ENCODE measurements at places on chromosomes 13 and 19.
A peak's percentile ranks its signal among the peaks of the same experiment; 100 is the strongest.

DNA sequence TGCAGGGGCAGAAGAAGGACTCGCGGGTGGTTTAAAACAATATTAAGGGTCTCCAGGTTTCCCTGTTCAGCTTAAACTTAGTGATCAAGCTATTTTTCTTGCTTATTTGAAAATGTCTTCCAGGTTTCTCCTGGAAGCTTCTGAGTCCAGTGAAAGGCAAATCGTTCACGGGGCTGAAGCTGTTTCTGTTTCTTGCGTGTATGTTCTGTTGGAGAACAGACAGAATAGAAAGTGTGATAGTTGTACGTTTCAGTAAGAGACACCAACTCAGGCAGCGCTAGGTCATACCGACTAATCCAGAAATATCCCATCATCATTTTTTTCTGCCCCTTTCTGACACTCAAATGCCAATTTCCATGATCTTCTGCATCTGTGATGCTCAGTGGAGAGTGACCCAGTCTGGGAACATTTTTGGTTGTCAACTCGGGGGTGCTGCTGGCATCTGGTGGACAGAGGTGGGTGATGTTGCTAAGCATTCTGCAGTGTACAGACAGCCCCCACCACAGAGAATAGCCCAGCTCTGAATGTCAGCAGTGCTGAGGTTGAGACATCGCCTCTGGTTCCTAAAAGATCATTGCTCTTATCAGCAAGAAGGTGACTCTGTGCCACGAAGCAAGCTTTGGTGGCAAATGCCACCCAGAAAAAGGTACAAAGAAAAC lies 4.3 kb downstream of the KLF2 start:
- peak; percentile 55 for DNase-seq

- DNase-seq, result no peak
Observed at GRCh38 chr19:45047188-45047797, 8.4 kb downstream of the CLASRP start.

DNA sequence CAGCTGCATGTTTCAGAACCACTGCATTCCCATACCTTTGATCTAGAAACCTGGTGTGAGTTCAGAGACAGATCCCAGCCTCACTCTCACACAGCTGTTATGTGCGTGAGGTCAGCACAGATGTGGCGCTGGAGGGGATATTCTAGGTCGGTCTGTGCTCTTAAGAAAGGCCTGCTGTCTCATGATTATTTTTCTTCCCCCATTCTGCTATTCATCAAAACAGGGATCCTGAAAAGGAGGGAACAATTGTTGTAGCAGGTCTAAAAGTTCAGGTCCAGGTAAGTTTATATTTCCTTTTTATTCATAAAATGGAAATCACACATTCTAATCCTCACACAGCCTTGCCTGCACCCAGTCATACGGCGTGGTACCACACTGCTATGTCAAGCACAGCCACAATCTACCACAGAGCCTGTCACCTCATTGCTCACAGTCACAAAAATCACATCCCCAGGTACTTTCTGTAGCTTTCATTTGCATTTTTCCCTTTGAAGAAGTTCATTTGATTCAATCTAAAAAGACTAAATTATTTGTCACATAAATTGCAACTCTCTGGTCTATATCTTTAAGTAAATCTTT lies 867 bp downstream of the ZNF546 start:
- DNase-seq, result no peak

DNA sequence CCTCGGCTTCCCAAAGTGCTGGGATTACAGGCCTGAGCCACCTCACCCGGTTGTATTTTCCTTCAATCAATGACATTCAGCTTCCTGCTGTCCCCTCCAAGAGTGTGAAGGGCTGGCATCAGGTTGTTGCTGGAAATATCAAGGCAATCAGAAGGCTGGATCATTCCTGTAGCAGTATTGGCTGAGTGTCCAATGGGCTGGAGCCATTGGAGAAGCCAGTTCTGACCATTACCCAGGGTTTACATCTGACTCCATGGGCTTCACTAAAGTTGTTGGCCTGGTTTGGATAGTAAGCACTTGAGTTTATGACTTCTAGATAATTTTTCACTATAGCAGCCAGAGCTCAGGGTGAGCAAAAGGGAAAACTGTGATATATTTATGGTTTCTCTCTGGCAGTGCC lies 137.0 kb downstream of the DLEU7 start:
- no peak for DNase-seq

GRCh38 chr19:19256072-19256969 lies 16.8 kb downstream of the TM6SF2 start:
- no peak for DNase-seq

GRCh38 chr13:76610819-76611415 lies 275.3 kb downstream of the KCTD12 start:
- DNase-seq, result no peak

- DNase-seq, result no peak
Observed at GRCh38 chr19:42370626-42371175, 19.4 kb downstream of the CNFN start.

DNA sequence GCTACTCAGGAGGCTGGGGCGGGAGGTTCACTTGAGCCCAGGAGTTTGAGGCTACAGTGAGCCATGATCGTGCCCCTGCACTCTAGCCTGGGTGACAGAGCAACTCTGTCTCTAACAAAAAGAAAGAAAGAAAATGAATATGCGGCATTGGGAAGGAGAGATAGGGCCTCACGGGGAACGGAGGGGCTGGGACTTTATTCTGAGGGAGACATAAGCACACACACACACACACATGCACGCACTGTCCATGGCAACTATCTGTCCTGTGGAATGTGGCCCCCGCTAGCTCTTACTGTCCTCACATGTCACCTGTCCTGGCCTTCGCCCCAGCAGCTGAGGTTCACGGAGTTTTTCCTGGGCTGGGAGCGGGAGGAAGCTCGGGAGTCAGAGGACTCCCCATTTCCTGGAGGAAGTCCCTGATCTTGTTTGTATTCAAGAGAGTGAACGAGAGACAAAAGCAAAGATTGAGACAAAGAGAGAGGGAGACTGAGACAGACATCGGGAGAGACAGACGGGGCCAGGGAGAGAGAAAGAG lies 654 bp downstream of the STAP2 start:
- DNase-seq, result no peak

DNA sequence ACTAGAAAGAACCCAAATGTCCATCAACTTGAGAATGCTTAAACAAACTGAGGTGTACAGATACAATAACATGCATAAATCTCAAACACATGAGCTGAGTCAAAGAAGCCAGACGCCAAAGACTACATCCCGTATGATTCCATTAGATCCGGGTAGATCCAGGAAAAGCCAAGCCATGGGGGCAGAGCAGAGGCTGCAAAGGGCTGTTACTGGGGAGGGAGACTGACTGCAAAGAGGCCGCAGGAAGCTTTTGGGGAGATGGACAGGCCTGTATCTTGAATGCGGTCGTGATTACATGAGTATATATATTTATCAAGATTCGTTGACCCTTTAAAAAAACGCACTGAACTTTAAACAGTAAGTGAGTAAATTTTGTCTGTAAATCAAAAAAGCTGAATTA lies 28.7 kb downstream of the GGACT start:
- DNase-seq, result no peak

DNA sequence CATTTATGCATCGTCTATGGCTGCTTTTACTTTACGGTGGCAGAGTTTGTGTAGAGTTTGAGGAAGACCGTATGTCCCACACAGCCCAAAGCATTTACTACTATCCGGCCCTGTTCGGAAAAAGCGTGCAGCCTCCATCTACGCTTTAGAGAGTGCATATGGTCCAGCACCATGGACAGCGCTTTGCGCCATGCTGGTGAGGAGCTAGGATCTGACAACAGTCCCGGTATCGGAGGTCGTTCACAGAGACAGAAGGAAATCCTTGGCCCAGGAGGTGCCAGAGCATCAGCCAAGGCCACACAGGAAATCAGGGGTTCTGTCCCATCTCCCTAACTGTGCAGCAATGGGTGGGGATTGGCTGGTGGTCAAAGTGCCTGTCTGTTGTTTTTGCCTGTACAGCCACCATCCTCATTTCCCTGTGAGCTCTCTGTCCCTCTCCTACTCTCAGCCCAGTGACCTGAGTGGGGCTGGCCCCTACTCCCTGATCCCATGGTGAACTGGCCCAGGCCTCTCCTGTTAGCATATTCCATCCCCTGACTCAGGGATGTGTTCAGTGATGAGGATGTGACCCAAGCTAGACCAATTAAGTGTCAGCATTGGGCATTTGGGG lies 16.2 kb upstream of the PRODH2 start:
- DNase-seq, result peak; percentile 42

DNA sequence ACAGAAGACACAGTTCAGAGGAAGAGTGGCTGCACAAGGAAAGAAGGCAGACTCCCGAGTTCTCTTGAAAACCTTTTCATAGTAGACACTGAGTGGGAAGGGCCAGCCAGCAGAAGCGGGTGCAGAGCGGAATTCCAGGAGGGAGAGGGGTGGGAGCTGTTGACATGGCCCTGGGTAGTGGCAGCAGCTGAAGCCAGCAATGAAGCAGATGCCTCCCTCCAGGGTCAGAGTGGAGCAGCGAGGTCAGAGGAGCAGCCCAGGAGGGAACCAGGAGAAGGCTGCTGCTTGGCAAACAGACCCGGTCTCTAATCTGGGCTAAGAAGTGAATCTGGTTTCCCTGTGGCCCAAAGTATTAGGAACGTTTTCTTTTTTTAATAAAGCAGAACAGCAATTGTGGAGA lies 73.9 kb upstream of the SPATA13 start:
- DNase-seq, result no peak

DNA sequence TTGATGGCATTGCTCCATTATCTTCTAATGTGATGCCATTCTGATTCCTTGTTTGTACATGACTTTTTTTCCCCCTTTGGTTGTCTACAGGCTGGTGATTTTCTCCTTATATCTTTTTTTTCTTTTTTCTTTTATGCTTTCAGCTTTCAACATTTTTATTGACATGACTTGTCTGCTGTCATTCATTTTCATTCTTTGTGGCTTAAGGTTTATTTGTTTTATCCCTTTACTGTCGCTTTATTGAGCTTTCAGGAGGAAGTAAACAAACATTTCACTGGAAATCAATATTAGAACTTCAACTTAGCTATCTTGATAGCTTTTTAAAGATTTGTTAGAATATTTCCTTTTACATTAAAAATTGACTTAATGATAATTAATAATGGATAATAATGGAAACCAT lies 9.7 kb downstream of the ITM2B start:
- no peak for DNase-seq

- no peak for DNase-seq
Observed at GRCh38 chr13:53197424-53197823, 168.8 kb downstream of the OLFM4 start.

DNA sequence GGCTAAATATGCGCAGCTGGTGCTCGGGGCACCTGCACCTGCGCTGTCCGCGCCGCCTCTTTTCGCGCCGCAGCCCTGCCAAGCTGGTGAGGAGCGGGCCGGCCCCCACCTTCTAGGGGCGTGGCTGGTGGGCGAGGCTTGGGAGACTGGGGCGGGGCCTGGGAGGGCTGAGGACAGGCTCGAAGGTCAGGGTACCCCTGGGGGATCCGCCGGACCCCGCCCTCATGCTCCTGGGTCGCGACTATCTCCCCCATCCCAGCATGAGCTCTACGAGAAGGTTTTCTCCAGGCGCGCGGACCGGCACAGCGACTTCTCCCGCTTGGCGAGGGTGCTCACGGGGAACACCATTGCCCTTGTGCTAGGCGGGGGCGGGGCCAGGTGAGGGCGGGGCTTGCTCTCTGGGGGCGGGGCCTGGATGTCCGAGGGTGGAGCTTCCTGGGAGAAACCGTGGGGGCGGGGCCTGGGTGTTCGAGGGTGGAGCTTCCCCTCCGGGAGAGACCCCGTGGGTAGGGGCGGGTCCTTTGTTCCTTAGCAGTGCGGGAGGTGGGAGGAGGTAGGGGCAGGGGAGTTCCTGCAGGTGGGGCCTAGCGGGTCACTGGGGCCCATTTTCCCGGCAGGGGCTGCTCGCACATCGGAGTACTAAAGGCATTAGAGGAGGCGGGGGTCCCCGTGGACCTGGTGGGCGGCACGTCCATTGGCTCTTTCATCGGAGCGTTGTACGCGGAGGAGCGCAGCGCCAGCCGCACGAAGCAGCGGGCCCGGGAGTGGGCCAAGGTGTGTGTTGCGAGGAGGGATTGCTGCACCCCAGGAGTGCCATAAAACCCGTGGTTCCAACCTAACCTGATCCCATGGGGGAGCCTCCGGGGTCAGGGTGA lies 19.7 kb downstream of the PNPLA6 start:
- no peak for DNase-seq

DNA sequence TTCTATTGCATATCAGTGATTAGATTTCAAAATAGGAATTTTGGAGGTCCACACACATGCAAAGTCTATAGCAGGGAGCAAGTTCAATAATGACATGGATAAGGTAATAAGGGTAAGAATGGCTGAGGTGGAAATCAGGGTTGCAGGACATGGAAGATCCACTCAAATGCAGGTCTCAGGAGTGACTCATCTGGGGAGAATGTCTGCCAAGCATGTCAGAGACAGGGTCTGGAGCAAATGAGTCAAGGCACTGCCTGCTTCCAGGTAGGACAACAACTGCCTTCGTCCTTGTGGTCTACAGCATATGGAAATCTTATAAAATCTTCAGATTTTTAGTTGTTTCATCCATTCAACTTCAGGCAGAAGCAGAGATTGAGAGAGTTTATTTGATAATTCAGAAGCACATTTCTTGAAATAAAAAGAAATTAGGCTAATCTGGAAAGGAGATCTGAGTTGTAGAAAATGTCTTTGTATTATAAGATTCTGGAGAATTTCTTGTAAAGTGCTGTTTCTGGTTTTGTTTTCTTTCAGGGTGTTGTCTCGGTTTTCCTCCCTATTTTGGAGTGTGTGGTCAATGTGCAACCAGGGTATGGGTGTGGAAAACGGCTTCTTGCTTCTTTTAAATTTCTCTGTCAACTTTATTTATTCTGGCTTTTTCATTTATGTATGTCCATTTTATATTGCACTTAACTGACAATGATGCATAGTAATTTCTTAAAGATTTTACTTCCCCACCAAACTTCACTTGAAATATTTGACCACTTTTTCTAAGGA lies 748.8 kb downstream of the LIG4 start:
- DNase-seq, result no peak

DNA sequence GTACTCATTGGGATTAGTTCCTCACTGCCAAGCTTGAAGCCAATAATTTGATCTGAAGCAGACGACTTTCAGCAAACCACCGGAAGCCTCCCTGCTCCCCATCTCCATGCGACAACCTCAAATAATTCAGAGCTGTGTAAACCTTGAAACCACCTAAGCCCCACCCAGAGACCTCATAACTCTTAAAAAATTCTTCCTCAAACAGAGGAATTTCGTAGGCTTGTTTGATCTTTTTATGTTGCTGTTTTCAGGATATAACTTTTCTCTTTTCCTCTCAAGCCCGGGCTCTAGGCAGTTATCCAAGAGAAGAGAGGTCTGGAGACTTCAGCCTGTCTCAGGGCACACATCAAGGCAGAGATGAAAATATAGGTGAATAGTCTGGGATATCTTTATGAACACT lies 311.6 kb downstream of the KCNRG start:
- DNase-seq, result no peak

- DNase-seq, result no peak
Observed at GRCh38 chr19:7743425-7743841, 3.9 kb downstream of the CD209 start.
